ENCODE measurements at places on chromosomes 1 and 21.
A peak's percentile ranks its signal among the peaks of the same experiment; 100 is the strongest.

- DNase-seq, result no peak
Observed at GRCh38 chr1:203670594-203670993, 44.0 kb downstream of the ATP2B4 start.

DNA sequence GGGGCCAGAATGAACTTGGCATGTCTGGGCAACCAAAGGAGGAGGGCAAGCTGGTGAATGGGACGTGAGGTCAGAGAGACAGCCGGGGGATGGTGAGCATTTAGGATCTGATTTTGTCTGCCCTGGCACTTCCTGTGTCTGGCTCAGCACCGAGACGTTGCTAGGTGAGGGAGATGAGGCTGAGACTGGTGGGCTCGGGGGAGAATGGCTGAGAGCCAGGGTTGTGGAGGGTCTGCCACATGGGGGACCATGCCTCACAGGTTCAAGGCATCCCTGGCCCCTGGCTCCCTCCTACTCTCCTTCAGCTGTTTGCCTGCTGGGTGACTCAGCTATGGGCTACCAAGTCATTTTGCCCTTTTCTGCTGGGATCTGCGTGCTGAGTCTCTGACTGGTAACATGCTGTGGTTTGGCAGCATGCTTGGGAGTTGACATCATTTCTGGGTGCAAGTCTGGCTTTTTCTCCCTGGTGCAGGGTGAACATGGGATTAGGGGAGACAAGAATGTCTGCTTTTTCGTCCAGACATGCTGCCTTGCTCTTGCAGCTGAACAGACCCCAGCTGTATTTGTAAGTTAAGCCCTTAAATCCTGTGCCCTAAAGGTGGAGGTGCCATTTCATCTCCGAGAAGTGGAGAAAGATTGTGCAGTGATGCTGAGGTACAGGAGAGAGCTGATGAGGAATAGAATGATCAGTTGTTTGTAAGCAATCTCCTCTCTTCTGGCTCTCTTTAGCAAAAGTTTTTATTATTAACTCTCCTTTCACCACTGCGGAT, 17.6 kb downstream of the GALNT2 start:
- DNase-seq, result peak; percentile 87

- DNase-seq, result no peak
Observed at GRCh38 chr1:53620061-53620855, 118.7 kb downstream of the GLIS1 start.

GRCh38 chr1:10794724-10795275, 1.6 kb downstream of the CASZ1 start:
- no peak for DNase-seq

DNA sequence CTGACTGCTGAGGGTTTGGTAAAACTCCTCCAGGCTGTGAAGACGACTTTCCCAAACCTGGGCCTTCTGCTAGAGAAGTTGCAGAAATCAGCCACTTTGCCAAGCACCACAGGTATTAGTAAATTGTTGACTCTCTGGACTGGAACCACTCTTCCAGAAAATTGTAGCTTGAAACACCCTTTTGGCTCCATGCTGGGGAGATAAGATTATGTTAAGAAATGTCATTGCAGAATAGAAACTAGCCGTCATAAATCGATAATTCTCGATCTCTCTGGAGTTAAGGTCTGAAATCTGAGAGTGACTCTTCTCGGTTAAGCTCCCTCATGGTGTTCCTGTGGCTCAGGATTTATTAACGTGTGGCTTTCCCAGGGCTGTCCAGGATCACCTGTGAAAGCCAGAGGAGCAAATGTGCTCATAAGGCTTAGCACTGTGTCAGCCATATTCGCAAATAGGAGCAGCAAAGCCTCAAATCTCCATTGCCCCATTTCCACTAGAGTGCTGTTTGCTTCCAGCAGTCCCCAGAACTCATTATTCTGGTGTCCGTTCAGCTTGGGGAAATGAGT, 54.6 kb downstream of the ZBTB40 start:
- no peak for DNase-seq

GRCh38 chr1:235874261-235874660, 7.6 kb upstream of the LYST start:
- no peak for DNase-seq

- DNase-seq, result no peak
Observed at GRCh38 chr1:186531561-186532165, 70.7 kb upstream of the PDC start.

- no peak for DNase-seq
Observed at GRCh38 chr1:21861602-21862429, 49.8 kb downstream of the LDLRAD2 start.

- no peak for DNase-seq
Observed at GRCh38 chr1:35876988-35877387, 6.0 kb upstream of the AGO1 start.

- DNase-seq, result no peak
Observed at GRCh38 chr1:59699227-59699847, 115.4 kb upstream of the HOOK1 start.

- no peak for DNase-seq
Observed at GRCh38 chr1:186849271-186849671, 20.5 kb downstream of the PLA2G4A start.

DNA sequence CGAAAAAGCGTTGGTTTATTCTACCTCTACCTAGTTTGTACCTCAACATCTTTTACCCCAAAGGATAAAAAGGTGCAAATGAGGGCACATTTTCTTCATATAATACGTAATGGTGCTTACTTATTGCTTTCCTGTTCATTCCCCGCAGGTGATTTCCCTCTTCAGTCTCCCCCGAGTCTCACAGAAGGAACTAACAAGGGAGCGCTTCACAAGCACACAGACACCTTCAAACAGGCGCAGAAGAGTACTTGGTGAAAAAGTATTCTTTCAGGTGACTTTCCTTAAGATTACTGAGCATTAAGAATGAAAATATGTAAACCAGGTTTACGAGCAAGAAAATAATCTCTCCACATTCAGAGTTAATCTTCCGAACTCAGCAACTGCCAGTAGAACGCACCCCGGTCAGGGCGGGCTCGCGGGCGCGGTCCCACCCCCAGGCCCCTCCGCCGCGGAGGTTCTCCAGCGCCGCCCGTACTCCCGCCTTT, 511 bp upstream of the RABGAP1L start:
- DNase-seq, result no peak

- no peak for DNase-seq
Observed at GRCh38 chr1:65059930-65060538, 88.0 kb upstream of the AK4 start.

GRCh38 chr1:66210635-66211244, 323.2 kb upstream of the SGIP1 start:
- DNase-seq, result no peak

- peak; percentile 7 for DNase-seq
Observed at GRCh38 chr1:187038784-187039183, 210.0 kb downstream of the PLA2G4A start.

DNA sequence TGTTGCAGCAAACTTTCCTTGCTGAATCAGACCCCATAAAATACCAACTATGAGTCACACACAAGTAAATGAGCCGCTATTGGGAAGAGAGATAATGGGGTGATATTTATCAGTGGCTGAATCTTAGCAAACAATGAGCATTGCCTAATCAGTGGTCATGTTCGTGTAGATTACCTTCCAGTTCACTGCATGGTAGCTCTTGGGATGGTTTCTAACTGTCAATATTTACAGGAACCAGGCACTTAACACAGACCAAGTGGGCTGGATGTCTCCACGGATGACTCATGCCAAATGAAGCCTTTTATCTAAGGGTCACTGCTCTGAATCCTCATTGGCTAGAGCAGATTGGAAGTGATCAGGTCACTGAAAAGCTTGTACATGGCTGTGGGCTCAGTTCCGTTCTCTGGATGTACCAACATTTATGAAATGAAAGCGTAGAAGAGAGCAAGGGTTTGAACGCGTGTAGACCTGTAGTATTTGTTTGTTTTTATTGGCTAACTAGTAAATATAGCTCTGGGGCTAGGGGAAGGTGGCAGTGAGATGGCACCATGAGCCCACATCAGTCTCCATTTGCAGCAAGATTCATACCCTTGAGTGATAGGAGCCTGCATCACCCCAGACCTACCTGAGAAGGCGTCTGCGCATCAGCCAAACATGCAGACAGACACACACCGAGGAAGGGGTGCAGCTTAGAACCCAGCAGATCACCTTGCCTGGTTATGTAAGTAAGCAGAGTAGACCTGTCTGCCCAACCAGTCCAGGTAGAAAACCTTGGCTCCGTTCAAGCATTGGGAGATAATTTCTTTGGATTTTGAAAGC, 153.3 kb downstream of the TOMM20 start:
- DNase-seq, result peak; percentile 99

GRCh38 chr1:193411714-193412113, 225.3 kb upstream of the B3GALT2 start:
- no peak for DNase-seq

GRCh38 chr1:218383681-218384080, 38.5 kb downstream of the TGFB2 start:
- DNase-seq, result no peak

DNA sequence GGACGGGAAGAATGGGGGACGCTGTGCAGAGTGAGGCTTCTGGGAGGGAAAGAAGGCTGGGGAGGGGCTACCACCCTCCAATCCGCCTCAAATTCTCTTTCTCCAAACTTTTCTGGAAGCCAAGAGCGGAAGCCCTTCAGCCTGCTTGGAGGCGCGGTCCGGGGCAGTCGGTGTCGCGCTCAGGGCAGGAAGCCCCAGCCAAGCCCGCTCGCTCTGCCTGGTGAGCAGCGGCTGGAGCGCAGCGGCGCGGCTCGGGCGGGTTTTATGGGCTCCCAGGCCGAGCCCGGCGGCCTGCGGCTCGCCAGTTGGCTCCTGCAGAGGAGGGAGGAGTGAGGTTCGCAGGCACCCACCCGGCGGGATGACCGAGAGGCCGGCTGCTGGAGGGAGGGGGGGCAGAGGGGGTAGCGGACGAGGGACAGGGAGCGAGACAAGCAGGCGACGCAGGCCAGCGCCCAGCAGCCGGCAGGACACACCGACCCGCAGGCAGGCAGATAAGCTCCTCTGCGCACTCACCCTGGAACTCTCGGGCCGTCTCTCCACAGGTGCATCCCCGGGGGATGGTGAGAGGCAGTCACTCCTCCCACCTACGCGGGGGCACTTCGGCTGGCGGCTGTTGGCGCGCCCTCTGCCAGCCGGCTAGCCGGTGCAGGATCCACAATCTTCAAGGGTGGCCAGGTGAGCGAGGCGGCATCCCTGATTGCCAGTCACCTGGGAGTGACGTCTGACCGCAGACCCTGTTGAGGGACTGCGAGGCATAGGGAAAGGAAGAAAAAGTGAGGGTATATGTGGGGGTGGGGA, at the start of gene AVPR1B:
Gene AVPR1B, minus strand, starts transcription at position 238 of the 798 bp plus-strand sequence. CDS start 498 bp downstream, outside the sequence.
- DNase-seq, result no peak

DNA sequence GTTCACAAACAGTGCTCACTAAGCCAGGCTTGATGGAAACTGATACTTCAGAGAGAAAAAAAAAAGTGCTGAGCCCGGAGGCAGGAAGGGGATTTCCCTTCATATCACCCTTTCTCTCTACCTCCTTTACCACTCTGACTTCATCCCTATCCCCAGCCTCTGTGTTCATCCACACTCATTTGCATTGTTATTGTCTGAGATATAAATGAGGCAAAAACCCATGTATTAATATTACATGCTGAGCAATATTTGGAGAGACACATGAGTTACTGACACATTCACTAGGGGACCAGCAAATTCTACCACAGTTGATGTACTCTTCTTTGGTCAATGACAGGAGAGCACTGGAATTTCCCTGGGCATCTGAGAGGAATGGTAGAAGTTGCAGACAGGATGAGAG, 175.8 kb downstream of the TNFSF18 start:
- DNase-seq, result no peak

DNA sequence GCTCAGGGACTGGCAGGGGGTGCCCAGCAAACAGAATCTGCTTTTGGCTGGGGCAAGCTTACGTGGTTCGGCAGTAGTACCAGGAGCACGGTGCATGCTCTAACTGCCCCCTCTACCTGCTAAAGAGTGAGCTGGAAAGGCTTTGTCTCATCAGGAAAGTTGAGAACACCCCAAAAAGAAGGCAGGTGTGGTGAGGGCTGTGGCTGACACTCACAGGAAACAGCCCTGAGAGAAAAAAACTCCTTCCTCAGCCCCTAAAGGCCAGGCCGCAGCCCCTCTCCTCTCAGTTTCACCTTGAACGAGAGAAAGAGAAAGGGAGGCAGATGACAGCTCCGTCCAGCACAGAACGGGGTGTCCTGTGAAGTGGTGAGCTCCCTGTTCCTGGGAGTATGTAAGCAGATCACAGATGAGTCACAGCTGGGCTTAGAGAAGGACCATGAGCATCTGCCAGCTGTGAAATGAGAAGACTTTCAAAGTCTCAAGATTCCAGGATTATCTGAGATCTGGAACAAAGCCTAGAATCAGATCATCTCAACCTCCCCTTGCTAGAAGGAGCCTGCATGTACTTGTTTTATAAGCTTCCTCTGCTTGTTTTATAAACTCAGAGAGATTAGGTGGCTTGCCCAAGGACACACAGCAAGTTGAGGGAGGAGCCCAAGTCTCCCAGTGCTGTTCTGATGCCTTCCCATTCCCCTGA, 13.4 kb downstream of the LAPTM5 start:
- DNase-seq, result no peak

DNA sequence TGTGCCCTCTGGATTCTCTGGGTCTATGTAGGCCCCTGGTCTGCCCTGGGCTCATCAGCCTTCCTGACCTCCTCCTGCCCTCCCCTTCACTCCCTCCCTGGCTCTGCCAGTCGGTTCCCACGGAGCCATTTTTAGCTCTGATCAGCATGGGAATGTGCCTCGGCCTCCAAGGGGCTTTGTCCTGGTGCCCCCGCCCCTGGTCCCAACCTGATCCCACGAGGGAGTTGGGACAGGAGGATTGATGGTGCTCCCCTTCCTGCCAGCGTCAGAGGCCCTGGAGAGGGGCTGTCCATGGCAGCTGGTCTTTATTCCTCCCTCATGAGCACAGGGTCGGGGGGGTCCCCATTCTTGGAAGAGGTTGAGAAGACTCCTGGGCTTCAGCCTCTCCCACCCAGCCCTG, 24.9 kb downstream of the ETNK2 start:
- DNase-seq, result no peak

DNA sequence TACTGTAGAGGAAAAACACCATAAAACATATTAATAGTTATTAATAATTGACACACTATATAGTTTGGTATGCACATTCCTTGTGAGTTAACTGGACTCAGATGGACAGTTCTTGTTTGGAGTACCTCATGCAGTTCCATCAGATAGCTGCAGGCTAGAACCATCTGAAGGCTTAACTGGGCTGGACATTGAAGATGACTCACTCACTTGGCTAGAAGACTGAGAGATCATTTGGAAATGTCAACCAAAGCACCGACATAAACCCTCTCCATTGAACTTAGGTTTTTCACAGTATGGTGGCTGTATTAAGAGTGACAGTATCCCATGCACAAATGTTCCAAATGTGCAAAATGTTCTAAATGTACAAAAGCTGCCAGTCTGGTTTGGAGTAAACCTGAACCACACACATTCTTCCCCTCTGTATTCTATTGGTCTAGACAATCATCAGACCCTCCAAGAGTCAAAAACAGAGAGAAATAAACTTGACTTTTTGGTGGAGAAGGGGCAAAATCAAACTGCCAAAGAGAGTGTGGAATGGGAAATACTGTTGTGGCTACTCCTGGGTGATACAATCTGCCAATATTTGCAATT, 708.4 kb downstream of the KCNT2 start:
- no peak for DNase-seq
